ENCODE measurements at places on chromosomes 4 and X.

- DNase-seq: no peak
Measured at GRCh38 chrX:51151734-51152133, 180.9 kb upstream of the NUDT10 start.

- DNase-seq: no peak
Measured at GRCh38 chrX:63920875-63921274, 135.9 kb upstream of the ARHGEF9 start.

GRCh38 chr4:163470391-163470790, 3.2 kb downstream of the TKTL2 start:
- DNase-seq: no peak

DNA sequence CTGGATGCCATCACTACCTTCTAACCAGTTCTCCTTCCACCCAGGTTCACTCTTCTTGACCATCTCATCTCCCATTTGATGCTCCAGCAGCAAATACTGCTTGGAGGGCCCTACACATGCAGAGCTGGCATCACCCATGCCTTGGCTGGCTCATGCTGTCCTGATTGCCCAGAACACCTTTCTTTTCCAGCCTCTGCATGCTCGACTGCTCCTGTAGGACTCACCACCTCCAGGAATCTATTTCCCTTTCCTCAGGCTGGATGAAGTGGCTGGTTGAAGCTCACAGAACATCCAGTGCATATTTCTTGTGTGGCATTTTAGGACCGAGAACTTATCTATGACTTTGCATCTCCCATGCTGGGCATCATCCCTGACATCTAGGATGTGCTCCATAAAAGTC, 148.3 kb downstream of the CPEB2 start:
- no peak for DNase-seq

DNA sequence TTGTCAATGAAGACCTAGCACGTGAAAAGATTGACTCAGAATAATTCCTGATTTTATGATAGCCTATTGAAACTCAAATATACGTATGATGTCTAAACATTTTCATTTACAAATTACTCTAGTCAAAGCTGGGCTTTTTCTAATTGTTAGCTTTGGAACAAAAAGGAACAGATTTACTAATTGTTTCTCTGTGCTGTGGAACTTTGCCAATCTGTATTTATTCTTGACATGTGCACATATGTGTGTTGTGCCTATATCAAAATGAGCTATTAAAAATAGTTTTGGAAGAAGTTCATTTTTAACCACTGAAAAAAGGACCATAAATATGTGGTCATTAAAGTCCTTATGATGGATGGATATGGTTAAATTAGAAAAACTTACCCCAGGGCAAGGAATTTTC, 85.4 kb upstream of the PACRGL start:
- no peak for DNase-seq

DNA sequence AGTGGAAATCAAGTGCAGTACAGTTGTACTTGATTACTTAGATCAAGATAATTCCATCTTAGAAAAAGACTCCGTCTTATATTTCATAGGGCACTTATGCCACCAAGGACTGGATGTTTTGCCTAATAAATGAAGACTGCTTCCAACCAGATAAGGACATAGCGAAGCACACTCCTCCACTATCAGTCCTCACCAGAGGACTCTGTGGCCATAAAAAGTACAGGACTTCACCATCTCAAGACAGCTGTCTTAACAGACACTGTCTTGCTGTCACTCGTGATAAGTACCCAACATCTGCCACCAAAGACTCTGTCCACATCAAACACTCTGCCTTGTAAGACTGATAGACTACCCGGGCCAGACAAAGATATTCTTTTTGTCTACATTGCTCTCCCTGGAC, 352.0 kb downstream of the TRAM1L1 start:
- no peak for DNase-seq

GRCh38 chrX:13483773-13484172, 85.6 kb upstream of the EGFL6 start:
- no peak for DNase-seq

GRCh38 chrX:10022580-10023245, 55.6 kb downstream of the CLDN34 start:
- DNase-seq: no peak

DNA sequence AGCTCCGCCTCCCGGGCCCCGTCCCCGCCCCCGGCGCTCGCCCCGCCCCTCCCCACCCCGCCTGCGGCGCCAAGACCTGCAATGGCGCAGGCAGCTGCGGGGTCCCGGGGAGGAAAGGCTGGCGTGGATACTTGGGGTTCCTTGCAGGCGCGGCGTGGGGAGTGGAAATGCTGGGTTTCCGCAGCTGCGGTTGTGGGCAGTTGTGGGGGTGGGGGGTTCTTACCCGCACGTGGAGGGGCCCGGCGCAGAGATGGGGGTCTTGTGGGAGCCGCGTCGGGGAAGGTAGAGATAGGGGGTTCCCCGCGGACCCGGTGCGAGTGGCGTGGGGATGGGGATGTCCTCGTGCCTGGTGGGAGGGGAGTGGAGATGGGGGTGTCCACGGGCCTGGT, 680 bp upstream of the ASMTL start:
- no peak for DNase-seq

- DNase-seq: no peak
Measured at GRCh38 chrX:150152546-150152945, 210.6 kb upstream of the MAMLD1 start.

DNA sequence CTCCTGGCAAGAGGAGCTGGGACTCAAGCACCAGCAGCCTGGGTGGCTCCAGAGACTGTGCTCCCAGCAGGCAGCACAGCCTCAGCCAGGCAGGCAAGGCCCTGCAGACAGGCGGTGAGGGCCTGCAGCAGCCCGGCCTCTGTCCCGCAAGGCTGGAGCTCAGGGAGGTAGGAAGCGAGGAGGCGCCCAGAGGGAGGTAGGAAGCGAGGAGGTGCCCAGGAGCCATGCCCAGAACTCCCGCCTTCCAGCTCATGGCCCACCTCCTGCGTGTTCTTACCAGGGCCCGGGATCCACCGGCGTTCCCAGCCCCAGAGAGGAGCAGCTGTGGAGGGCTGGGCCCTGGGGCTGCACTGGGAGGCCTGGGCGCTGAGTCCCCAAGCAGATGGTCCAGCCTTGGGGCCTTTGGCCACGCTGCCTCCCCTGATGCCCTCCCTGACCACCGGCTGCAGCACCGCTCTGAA, 133.1 kb downstream of the HMX1 start:
- no peak for DNase-seq

DNA sequence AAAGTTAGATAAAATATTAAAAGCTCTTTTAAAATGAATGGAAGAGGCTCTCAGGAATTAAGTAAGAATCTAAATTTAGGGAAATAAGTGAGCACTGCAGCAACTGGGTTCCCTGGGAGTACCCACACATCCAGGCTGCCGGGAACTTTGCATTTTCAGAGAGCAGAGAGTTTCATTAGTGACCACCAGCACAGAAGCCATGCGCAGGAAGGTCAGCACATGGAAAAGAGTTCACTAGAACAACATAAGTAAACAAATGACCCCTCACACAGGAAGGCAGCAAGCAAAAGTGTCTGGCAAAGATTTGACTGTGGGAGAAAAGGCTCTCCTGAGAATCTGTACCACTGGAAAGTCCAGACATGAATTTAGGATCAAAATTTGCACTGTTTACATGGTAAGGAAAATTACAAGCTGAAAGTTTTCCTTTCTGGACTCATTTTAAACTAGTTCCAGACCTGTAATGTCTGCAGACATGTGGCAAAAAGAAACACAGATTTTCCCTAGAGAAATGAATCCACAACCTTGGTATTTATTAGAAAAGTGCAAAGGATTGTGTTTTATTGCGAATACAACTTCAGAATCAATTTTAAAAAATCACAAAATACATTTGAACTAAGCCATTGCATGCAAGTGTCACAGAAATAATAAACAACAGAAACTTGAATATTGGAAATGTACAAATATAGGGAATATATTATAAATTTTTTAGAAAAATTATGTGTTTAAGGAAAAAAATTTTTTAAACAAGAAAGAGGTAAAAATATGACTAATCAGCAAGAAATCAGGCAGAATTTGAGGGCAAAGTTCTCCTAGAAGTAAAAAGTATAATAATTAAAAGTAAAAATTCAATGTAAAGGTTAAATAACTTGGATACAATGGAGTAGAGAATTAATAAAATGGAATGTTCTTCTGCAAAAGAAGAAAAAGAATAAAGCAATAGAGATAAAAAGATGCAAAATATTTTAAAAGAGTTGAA, 18.4 kb upstream of the MYOZ2 start:
- DNase-seq: no peak

DNA sequence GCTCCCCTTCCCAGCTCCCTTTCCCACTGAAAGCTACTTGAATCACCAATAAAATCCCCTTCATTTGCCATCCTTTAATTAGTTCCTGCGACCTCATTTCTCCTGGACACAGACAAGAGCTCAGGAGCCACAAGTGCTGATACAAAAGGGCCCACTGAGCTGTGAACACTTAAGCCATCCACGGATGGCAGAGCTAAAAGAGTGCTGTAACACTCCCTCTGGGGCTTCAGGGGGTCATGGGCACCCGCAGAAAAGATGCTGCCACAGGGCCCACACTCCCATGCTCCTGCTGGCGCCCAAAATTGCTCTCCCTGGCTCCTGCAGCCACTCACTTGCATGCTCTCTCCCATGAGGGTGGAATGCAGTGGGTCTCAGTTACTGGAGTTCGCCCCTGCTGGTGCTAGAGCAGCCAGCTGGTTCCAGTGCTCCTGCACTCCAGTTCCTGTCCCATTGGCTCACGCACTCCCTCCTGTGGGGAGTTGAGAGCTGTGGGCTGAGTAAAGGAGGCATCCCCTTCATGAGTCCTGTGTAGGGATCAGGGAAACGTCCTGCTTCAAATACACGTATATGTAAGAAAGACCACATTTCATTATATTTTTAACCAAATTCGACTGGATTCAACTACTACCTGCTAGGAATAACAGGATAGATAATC, 1291.0 kb downstream of the ARAP2 start:
- no peak for DNase-seq

GRCh38 chrX:154116426-154117211, 19.1 kb upstream of the MECP2 start:
- no peak for DNase-seq

- no peak for DNase-seq
Measured at GRCh38 chr4:36196145-36196913, 48.0 kb downstream of the ARAP2 start.

GRCh38 chrX:38985375-38985774, 184.1 kb downstream of the MID1IP1 start:
- no peak for DNase-seq

GRCh38 chrX:15202454-15203177, 67.3 kb downstream of the ASB9 start:
- DNase-seq: no peak

DNA sequence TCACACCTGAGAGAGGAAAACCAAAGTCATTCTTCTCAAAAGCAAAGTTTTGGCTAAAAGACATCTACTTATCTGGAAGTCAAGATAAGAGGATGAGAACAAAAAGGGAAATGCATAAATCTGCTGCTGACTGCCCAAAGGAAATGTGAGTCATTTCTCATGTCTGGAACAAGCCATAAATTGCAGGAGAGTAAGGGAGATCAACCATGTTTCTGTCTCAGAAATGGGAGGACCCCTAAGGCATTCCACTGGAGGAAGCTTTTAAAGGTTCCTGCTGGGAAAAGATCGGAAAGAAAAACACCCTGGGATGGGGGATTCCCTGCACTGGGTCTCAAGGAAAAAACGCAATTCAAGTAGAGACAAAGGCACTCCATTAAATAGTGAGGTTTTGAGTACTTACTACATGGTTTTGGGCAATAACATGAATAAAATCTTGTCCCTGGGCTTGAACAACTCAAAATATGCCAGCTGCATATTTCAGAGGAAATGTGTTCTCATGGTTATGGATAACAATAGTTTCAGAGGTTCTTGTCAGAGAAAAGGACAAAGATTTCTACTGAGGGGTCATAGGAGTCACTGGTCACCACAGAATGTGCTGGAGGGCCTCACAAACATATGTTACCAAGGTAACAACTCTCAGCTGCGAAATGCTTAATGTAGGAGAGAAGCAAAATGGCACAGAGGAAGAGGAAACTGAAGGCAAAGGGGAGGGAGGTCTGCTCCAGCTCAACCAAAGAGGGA, 19.3 kb downstream of the GPR143 start:
- DNase-seq: no peak

- no peak for DNase-seq
Measured at GRCh38 chrX:152640034-152640818, 2.5 kb downstream of the GABRQ start.

GRCh38 chrX:111337067-111337637, 66.9 kb upstream of the CAPN6 start:
- DNase-seq: no peak

DNA sequence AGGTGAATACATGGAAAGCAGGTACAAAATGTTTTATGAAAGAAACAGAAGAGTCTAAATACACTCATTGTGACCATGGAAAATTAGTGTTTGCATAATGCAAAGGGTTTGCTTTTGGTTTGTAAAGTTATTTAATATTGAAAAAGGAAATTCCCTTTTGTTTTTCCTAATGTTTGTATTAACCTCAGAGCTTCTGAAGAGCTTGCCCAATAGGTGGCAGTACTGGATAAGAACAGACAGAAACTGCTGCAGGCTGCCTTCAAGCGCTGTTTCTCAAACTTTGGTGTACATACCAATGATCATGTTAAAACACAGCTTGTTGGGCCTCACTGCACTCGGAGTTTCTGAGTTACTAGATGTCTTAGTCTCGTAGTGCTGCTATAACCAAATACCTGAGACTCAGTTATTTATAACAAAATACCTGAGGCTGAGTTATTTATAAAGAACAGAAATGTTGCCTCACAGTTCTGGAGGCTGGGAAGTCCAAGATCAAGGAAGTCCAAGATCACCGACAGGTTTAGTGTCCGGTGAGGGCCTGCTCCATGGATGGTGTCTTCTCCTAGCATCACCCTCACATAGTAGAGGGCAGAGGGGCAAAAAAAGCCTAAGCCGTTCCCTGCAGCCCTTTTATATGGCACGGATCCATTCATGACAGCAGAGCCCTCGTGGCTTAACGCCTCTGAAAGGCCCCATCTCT, 54.2 kb downstream of the SUPT20HL2 start:
- peak; percentile 24 for DNase-seq

DNA sequence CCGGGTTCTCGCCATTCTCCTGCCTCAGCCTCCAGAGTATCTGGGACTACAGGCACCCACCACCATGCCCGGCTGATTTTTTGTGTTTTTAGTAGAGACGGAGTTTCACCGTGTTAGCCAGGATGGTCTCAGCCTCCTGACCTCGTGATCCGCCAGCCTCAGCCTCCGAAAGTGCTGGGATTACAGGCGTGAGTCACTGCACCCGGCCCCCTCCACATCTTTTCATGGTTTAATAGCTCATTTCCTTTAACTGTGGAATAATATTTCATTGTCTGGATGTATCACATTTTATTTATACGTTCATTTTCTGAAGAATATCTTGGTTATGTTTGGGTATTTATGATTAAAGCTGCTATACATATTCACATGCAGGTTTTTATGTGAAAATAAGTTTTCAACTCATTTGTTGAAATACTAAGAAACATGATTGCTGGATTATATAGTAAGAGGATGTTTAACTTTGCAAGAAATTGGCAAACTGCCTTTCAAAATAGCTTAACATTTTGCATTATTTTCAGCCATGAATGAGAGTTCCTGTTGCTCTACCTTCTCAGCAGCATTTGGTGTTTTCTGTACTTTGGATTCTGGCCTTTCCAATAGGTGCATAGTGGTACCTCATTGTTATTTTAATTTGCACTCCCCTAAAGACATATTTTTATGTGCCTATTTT, 591.9 kb downstream of the TECRL start:
- DNase-seq: no peak

Measured in stimulated activated naive CD4-positive, alpha-beta T cell (primary cell).